ENCODE measurements at places on chromosomes 4 and X. TPM values are rescaled to one million over a fixed set of nuclear protein-coding genes. Genes with fewer than 3 reads are reported as not detected.
A peak's percentile ranks its signal among the peaks of the same experiment; 100 is the strongest.

GRCh38 chr4:140653718-140654494 lies 85.1 kb upstream of the UCP1 start:
- peaks cover 5% of the 10 kb centered on the region for H3K4me1 ChIP-seq
- H3K27me3 ChIP-seq: no peaks in the 10 kb centered on the region
- DNase-seq: no peak
- H3K27ac ChIP-seq: no peak overlapping the region
- H3K36me3 ChIP-seq: no peaks in the 10 kb centered on the region

GRCh38 chr4:3207531-3208037 lies 41.4 kb upstream of the MSANTD1 start:
- no peaks in the 10 kb centered on the region for H3K4me1 ChIP-seq
- no peak overlapping the region for H3K4me3 ChIP-seq
- H3K36me3 ChIP-seq: peaks cover 61% of the 10 kb centered on the region
- no peaks in the 10 kb centered on the region for H3K27me3 ChIP-seq
- DNase-seq: no peak

DNA sequence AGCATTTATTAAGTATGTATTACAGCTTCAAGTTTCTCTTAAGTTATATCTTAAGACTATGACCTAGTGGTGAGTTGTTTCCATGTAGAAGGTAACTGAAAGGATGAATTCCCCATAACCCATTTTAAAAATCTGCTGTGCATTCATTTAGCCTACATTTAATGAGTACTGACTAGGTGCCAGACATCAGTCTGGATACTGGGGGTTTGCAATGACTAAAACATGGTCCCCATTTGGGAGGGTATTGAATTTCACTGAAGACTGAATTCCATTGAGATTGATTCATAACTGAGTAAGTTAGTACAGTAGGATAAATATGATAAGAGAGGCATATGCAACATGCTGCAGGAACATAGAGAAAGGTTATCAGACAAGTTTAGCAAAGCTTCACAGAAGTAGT lies 241.5 kb downstream of the FRAS1 start:
- no peak overlapping the region for H3K4me3 ChIP-seq
- no peak for DNase-seq
- H3K36me3 ChIP-seq: peaks cover 36% of the 10 kb centered on the region
- no peak overlapping the region for H3K27ac ChIP-seq
- H3K4me1 ChIP-seq: no peaks in the 10 kb centered on the region
- no peaks in the 10 kb centered on the region for H3K27me3 ChIP-seq

DNA sequence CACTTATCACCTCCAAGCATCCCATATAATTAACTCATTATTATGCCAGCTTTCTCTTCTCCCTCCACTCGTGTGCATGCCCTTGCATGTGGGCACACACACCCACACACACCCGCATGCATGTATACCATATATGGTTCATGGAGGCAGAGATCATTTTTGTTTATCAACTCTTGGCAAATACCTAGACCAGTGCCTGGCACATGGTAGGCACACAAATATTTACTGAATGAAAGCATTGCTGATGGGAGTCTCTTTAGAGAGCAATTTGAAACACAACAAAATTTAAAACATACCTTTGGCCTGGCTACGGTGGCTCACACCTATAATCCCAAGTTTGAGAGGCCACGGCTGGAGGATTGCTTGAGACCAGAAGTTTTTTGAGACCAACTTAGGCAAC lies 51.1 kb upstream of the SLC10A4 start:
- H3K4me1 ChIP-seq: no peaks in the 10 kb centered on the region
- H3K27ac ChIP-seq: no peak overlapping the region
- no peak overlapping the region for H3K4me3 ChIP-seq
- no peaks in the 10 kb centered on the region for H3K36me3 ChIP-seq

- no peak overlapping the region for H3K27ac ChIP-seq
- H3K4me3 ChIP-seq: no peak overlapping the region
- peaks cover 1% of the 10 kb centered on the region for H3K4me1 ChIP-seq
Measured at GRCh38 chrX:13923845-13924244, 105.8 kb downstream of the GEMIN8 start.

The GUCY1B1 gene
- 0.59 TPM for total RNA-seq

The APLN gene
- total RNA-seq: 0.24 TPM

- DNase-seq: no peak
- H3K27ac ChIP-seq: no peak overlapping the region
- peaks cover 3% of the 10 kb centered on the region for H3K36me3 ChIP-seq
- no peak overlapping the region for H3K4me3 ChIP-seq
- no peaks in the 10 kb centered on the region for H3K27me3 ChIP-seq
Measured at GRCh38 chrX:40380655-40381488, 199.9 kb upstream of the ATP6AP2 start.

- no peak overlapping the region for H3K4me3 ChIP-seq
- H3K4me1 ChIP-seq: no peaks in the 10 kb centered on the region
- no peak overlapping the region for H3K27ac ChIP-seq
- H3K36me3 ChIP-seq: peaks cover 1% of the 10 kb centered on the region
Measured at GRCh38 chrX:123817288-123817894, 42.5 kb upstream of the XIAP start.

DNA sequence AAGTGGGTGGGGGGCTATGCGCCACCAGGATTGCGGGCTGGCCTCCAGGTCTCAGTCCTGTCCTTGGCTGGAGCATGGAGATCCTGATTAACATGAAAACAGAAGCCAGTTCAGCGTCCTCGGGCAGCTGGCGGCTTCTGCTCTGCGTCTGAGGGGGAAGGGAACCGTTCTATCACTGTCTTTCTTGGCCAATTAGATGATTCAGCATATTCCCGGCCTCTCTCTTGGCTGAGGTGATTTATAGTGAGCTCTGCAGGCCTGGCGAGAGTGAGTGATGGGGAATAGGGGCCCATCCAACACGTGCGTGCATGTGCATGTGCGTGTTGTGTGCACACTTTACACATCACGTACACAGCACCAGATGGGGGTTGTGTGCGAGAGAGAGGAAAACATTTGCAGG lies 145.8 kb upstream of the ATP6AP2 start:
- DNase-seq: peak; percentile 76
- peaks cover 25% of the 10 kb centered on the region for H3K36me3 ChIP-seq
- no peak overlapping the region for H3K4me3 ChIP-seq
- no peaks in the 10 kb centered on the region for H3K27me3 ChIP-seq
- H3K27ac ChIP-seq: no peak overlapping the region

The CENPVL2 gene
- total RNA-seq: 2.8 TPM

DNA sequence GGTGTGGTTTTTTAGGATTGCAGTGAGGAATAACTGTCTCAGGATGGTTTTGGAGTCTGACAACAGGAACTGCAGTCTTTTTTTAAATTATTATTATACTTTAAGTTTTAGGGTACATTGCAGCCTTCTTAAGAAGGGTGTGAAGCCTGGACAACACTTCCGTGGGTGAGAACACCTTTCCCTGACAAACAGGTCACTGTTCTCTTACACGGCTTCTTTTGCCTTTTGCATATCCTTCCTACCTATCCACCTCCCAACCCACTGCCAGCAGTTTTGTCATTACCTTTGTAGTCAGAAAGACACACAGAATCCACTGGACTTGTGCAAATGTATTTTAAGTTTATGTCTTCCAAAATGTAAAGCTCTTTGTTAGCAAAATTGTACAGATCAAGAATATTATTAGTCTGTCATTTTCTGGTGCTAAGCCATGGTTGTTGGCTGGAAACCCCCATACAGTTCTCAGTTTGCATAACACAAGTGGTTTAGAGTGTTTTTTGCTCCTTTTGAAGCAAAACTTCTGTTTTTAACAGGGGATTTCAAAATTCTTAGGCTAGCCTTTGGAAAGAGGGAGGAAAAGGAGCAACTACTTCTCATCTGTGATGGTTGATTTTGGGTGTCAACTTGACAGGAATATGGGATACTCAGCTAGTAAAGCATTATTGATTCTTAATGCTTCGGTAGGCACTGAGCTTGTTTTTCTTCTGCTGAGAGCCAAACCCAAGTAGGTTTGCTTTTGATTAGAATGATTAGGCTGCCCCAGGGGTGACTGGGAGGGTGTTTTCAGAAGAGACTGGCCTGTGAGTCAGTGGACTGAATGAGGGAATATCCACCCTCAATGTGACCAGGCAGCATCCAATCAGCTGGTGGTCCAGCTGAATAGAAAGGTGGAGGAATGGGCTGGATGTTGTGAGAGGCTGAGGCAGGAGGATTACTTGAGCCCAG lies 29.4 kb upstream of the KLHL2 start:
- no peak for DNase-seq
- no peak overlapping the region for H3K4me3 ChIP-seq
- no peak overlapping the region for H3K27ac ChIP-seq
- no peaks in the 10 kb centered on the region for H3K27me3 ChIP-seq
- H3K4me1 ChIP-seq: no peaks in the 10 kb centered on the region

- H3K4me1 ChIP-seq: no peaks in the 10 kb centered on the region
- no peak overlapping the region for H3K27ac ChIP-seq
- no peak overlapping the region for H3K4me3 ChIP-seq
- no peaks in the 10 kb centered on the region for H3K36me3 ChIP-seq
Measured at GRCh38 chr4:24063731-24064130, 173.9 kb upstream of the PPARGC1A start.

GRCh38 chr4:43133566-43133965 lies 241.1 kb downstream of the GRXCR1 start:
- H3K36me3 ChIP-seq: peaks cover 11% of the 10 kb centered on the region
- no peaks in the 10 kb centered on the region for H3K27me3 ChIP-seq
- no peak overlapping the region for H3K4me3 ChIP-seq
- H3K27ac ChIP-seq: no peak overlapping the region
- no peak for DNase-seq
- H3K4me1 ChIP-seq: no peaks in the 10 kb centered on the region

The PCDH19 gene
- total RNA-seq: 0.83 TPM

DNA sequence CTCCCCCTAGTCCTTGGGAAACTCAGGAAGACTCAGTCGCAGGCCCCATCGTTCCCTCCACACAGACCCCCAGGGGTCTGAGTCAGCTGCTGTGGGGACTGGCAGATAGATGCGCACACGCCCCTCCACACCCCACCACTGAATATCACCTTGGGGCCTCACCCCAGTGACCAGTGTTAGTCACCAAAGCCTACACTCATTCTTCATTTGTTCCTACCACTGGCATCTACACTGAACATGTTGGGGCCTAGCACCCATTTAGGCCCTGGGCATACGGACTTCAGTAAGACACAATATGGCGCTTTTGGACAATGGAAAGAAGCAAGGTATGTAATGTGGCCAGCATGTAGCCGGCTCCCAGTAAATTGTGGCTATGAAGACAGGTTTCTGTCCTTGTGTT lies 154.1 kb upstream of the PJA1 start:
- no peaks in the 10 kb centered on the region for H3K36me3 ChIP-seq
- no peak overlapping the region for H3K27ac ChIP-seq
- H3K4me3 ChIP-seq: no peak overlapping the region
- DNase-seq: no peak

DNA sequence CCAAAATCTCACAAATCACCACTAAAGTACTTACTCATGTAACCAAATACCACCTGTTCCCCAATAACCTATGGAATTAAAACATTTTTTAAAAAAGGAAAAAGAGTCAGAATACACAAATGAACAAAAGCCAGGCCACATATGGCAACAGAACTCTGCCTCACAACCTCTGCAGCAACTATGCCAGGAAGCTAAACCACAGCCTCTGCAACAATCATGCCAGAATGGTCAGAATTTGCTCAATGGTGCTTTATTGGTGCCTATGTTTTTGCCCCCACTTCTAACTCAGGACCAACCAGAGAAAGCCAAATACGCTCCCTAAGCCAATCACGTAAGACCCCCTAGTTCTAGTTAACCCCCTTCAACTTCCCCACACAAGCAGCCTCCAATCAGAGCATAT lies 69.6 kb downstream of the HOPX start:
- H3K4me1 ChIP-seq: 0 out of 2 replicates have a peak, but pooled peaks cover under 1% of the 10 kb centered on the region
- H3K27me3 ChIP-seq: peaks cover 22% of the 10 kb centered on the region
- DNase-seq: no peak
- no peak overlapping the region for H3K27ac ChIP-seq
- H3K4me3 ChIP-seq: no peak overlapping the region

DNA sequence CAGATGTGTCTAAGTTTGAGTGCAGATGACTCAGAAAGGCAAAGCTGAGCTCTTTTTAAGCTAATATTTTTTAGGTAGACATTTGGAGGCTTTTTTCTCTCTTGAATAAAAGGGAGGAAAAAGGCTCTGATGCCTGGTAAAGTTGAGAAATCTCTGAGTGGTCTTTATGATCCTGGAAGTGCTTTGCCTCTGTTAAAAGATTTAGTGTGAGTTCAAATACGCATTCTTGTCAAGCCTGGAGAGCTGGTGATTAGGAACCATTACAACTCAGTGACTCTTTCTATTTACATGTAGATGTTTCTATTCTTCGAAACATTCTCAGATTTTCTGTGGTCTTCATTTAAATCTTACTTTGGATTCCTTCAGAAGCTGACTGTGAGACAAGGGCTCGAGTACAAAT lies 143.4 kb upstream of the MED14 start:
- peaks cover 14% of the 10 kb centered on the region for H3K36me3 ChIP-seq
- DNase-seq: no peak
- H3K27me3 ChIP-seq: no peaks in the 10 kb centered on the region
- no peak overlapping the region for H3K4me3 ChIP-seq
